ENCODE measurements at places on chromosomes 16 and 17.

GRCh38 chr16:19524616-19525384, 1.1 kb downstream of the CCP110 start:
- DNase-seq: peak; percentile 51

GRCh38 chr17:21194226-21194625, 19.7 kb downstream of the TMEM11 start:
- DNase-seq: no peak

DNA sequence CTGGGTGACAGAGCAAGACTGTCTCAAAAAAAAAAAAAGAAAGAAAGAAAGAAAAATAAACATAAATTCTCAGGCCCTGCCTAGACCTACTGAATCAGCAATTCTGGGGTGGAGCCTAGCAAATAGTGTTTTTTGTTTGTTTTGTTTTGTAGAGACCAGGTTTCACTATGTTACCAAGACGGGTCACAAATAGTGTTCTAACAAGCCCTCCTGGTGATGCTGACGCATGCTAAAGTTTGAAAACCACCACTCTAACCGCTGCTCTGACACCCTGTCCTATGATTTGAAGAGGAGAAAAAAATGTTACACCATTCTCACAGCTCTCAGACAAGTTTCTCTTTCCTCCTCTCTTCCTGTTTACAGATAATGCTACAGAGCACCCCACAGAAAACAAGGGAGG, 1.5 kb downstream of the MRPL10 start:
- DNase-seq: no peak

GRCh38 chr17:49618028-49618611, 42.4 kb downstream of the NXPH3 start:
- no peak for DNase-seq

- peak; percentile 3 for DNase-seq
Measured at GRCh38 chr16:79714440-79714839, 113.9 kb upstream of the MAF start.

- DNase-seq: peak; percentile 53
Measured at GRCh38 chr17:31318298-31318801, 3.1 kb downstream of the EVI2A start.

DNA sequence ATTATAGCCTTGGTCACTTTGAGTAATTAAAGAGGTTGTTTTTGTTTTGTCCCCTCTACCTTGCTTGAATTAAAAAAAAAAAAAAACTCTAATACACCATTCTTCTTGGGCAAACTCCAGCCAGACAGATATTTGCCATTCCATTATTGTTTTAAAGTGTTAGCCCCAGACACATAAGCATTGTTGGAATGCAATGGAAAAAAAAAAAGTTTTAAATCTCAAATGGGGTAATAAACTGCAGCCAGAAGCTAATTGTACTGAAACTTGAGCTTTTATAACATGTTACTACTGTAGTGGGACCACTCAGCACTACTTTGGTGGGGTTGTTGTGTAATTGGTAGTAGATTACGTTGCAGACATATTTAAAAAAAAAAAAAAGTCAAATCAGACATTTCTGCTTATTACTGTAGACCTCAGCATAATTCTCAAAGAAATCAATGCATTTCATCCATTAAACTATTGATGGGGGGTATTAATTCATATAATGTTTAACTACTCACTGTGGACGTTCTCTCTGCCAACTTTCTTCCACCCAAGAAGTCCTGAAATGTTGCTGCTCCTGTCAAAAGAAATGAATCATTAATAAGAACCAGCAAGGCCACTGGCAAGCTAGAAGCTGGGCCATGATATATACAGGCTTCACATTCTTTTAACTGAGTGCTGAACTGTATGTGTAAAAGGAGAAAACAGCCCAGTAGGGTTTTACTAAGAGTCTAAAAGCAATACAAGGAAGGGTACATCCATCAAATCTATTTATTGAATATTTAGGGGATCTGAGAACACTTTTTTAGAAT, 626.6 kb upstream of the SOX9 start:
- no peak for DNase-seq

- no peak for DNase-seq
Measured at GRCh38 chr17:65005858-65006257, 50.7 kb downstream of the GNA13 start.

DNA sequence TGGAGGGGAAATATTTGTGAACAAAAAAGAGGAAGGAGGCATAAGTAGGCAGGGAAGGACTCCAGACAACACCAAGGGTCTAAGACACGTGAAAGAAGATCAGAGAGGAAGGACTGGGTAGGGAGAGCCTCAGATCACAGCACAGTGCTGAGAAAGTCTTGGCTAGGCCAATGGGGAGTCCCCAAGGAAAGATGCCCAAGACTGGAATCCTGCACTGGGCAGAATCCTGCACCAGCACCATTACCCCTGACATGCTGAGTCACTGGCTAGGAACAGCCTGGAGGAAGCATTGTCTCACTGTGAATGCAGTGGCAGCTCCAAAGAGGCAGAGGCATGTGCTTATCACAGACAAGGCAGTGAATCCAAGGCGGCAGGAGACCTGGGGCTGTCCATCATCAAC, 19.2 kb downstream of the CLEC19A start:
- no peak for DNase-seq

GRCh38 chr17:29069526-29070041, 26.6 kb downstream of the PIPOX start:
- peak; percentile 66 for DNase-seq
